ENCODE measurements at places on chromosomes 12 and 14.
A peak's percentile ranks its signal among the peaks of the same experiment; 100 is the strongest.

- DNase-seq: no peak
Measured at GRCh38 chr12:101685092-101685491, 12.3 kb upstream of the CHPT1 start.

- no peak for DNase-seq
Measured at GRCh38 chr12:64103825-64104740, 118.0 kb downstream of the KICS2 start.

- no peak for DNase-seq
Measured at GRCh38 chr12:55681142-55682077, 26.3 kb downstream of the ITGA7 start.

GRCh38 chr12:110688446-110689280 is at the start of gene HVCN1:
Gene HVCN1, minus strand, starts transcription at chr12:110689115. Its CDS starts 5,870 bp downstream, at chr12:110683245.
- DNase-seq: peak; percentile 21

DNA sequence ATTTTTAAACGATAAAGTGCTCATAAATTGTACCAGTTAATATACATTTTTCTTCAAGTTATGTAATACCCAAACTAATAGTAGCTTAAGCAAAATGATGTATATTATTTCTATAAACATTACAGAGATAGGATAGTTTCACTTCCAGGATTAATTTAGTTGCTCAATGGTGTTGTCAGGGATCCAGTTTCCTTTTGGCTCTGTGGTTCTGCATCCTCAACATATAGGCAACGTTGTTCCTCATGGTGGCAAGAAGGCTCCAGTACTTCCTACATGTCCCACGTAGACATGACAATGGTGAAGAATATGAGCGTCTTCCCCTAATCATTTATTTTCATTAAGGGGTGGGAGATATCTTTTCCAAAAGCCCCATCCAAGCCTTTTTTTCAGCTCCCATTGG is 60.7 kb upstream of the DCD start:
- DNase-seq: no peak

DNA sequence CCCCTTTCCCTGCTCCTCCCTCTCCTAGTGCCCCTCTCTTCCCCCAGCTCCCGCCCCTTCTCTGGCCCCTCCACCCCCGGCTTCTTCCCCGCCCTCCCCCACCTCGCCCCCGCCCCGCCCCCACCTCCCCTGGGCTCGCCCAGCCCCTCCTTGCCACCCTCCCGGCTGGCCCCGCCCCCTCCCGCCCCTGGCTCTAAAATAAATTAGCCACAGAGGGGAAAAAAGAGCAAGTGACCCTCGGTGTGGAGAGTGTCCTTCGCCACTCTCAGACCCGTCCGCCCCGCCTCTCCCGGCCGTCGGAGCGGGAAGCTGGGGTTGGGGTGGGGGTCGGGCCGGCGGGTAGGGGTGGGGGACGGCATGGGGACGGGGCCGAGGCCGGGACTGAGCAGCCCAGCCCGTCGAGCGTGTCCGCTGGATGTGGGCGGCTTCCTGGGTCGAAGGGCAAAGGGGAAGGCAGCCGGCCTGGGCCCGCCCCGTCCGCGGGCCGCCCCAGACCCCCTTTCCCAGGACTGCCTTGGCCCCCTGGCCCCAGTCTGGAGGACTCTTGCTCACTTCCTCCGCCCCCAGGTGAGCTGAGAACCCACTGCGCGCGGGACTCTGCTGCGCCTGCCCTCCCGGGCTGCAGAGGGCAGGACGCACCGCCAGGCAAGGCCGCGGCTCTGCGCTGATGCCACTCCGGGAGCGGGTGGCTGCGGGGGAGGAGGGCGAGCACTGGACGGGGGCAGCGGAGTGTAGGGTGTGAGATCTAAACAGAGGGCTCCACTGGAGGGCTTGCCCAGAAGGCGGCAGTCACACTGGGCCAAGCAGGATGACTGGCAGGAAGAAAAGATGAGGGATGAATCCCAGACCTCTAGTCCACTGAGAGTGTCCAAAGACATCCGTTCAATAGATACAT is 570 bp upstream of the FIGNL2 start:
- no peak for DNase-seq

DNA sequence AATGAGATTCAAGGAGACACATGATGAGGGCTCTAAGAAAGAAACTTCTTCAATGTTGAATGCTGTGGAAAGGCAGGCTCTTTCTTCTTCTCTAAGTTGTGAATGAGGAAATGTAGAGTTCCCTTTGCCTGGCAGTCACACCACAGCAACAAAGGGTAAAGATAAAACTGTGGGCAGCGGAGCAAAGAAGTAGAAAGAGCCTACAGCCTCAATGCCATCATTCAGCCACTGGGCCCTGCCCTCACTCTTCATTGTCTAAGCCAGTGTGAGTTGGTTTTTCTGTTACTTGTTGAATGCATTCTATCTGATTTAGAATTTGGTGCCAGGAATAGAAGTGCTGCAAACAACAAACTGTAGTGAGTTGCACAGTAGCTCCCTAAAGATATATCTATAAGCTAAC is 12.2 kb downstream of the SDR9C7 start:
- no peak for DNase-seq

GRCh38 chr12:101941306-101942249 is 64.2 kb downstream of the DRAM1 start:
- no peak for DNase-seq

DNA sequence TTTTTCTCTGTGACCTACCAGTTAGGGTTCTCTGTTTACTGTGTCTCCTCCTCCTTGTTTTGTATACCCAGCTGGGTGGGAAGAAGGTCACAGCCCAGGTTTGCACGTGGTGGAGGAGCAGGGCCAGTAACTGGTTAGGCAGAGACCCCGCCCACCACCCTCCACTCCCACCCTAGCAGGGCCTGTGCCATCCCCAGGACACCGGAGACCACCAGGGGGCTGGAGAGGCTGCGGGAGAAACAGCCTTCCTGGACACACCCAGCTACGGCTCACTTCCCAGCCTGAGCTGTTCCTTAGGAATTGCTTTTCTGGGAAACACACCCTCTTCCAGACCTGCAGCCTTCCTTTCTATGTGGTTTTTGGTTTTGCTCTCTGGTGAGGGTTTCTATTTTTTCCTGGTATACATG is 21.1 kb downstream of the BDKRB2 start:
- DNase-seq: no peak

DNA sequence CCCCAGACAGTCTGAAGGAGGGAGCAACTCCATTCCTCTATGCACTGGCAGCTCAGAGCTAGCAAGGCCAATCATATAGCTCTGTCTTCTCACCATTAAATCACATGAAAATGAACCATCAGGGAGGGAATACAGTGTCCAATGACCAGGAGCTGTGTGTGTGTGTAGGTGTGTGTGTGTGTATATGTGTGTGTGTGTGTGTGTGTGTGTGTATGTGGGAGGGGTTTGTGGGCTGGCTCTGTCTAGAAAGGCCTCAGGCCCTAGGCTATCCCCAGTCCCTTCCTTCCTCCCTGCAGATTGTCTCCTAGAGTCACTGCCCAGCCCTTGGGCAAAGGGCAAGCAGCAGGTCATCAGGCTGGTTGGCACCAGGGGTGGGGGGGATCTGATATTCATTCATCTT is 5.7 kb upstream of the SUSD6 start:
- DNase-seq: no peak

DNA sequence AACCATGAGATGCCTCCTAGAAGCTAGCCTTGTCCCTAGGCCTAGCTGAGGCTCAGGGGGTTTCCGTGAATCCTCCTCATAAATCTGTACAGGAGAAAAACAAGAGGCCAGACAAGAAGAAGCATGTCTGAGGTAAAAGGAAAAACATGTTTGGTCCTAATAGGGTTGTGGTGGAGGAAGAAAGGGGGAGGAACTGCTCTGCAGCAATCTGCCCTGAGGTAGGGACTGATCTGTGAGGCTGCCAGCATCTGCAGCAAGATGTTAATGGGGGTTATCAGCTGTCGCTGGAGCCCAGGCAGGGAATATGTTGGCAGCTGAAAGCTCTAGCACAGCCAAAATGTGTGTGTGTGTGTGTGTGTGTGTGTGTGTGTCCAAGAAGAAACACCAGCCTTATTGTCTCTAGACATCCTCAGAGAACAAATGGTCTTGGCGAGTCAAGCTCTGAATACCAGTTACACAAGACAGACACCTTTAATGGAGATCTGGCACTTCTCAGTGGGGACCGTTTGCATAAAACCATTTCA is 218.5 kb downstream of the NUAK1 start:
- DNase-seq: peak; percentile 69

DNA sequence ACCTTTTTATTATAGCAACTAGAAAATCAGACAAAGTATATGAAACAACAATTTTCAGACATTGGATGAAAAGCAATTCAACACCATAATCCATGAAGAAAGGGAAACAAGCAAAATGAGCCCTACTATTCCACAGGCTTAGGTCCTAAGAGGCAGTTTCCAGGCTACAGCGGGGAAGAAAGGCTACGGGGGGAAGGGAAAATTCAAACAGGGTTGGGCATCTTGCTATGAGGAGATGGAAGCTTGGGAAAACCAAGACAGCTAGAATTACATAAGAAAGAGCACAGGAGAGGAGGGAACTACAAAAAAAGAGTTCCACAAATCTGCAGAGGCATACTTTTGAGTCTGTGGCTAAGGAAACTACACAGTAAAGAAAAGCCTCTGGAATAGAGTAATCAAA is 356.0 kb upstream of the CLEC14A start:
- no peak for DNase-seq

DNA sequence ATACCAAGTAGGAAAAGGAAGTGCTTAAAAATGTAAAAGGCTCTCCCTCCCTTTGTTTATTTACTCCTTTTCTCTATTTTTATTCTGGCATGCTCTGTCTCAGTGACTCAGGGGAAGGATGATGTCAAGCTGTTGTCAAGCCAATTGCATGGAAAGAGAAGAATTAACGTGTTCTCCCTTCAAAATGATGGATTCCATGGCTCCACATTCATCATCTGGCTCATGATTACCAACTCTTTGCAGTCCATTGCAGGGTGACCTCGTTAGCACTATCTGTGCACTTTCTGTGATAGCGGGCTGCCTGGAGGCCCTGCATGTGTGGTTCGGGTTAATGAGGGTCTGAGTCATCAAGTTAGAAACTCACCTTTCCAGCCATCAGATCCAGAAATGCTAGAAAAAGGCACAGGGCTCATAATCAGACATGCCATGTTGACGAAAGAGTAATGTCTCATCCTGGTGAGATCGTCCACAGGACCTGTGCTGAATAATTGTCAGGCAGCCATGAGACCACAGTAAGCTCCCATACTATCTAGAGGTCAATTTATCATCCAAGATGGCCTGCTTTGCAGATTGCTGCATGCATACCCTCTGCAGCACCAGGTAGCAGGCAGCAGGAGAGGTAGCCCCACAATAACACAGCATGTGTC is 79.2 kb upstream of the BTG1 start:
- DNase-seq: no peak

- no peak for DNase-seq
Measured at GRCh38 chr14:68884031-68885030, 91.5 kb upstream of the ZFP36L1 start.

DNA sequence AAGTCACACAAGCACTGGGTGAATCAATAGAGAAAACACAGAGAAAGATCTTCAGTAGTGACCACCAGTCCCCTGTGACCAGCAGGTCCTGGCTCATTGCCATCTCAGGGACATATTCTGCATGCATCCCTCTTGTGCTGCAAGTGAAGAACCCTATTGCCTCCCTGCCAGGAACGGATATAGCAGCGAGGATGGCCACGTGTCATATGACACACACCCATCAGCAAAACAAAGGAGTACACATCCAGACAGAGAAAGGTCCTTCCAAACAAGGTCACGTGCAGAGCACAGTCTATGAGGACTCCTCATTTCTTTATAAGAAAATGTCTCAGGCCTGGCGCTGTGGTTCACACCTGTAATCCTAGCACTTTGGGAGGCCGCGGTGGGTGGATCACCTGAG is 638.4 kb downstream of the FLRT2 start:
- DNase-seq: no peak

- no peak for DNase-seq
Measured at GRCh38 chr12:48414021-48414420, 58.3 kb upstream of the ANP32D start.

GRCh38 chr12:38689195-38689594 is 216.2 kb downstream of the CPNE8 start:
- no peak for DNase-seq

GRCh38 chr12:79895071-79895470 is 39.8 kb downstream of the PPP1R12A start:
- no peak for DNase-seq

DNA sequence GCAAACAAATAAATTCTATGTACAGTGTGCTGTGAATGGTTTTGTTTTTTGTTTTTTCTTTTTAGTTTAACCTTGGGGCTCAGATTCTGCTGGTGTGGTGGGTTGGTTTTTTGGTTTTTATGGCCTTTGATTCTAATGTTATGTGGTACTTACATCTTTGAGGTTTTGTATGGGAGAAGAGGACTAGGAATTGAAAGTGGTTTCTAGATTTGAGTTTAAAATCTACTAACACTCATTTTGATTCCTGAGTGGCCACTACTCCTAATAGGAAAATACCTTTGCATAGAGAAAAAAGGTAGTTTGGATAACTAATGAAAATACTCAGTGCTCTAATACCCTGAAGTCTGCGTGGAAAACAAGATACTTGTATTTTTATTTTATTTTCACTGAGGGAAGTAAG is 137.7 kb downstream of the MON2 start:
- no peak for DNase-seq

DNA sequence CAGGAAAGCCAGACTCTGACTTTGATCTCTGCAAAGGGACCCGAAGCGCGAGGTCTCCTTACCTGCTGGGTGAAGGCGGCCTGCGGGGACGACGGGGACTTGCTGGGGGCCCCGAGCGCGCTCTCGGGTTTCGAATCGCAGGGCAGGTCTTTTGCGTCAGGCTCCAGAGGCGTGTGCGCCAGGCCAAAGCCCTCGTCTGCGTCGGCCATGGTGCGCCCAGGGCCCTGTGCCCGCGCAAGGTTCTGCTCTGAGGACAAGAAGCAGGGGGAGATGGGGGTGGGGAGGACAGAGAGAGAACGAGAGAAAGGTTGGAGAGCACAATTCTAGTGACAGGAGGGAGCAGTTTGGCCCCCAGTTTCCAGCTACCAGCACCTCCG is 2.3 kb downstream of the TBX5 start:
- no peak for DNase-seq

- no peak for DNase-seq
Measured at GRCh38 chr14:59419303-59419702, 45.9 kb downstream of the GPR135 start.

DNA sequence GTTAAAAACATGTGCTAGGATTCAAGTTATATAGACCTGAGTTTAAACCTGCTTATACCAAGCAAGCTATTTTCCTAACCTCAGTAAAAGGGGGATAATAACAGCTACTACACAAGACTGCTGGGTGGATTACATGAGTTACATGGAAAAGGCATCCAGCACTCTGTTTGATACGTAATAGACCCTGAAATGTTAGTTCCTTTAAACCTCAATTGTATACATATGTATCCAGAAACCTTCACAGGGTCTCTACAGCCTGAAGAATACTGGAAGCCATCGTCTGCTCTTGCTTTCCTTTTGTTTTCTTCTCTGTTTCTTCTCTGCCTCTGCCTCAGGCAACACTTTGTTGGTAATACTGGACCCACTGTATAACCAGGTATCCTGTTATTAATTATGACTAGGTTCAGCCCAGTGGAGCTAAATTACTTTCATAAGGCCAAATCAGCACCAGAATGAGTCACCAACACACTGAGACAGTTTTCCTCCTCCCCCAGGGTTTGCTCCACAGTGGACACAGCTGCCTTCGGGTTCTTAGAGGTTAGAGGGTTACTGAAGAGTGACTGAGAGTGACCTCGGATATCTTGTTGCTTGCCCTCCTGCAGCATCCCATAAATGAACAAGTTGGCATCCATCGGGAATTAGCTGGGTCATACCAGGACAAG is 127.1 kb downstream of the CAPZA3 start:
- DNase-seq: no peak

- DNase-seq: no peak
Measured at GRCh38 chr12:67665679-67666078, 17.1 kb downstream of the DYRK2 start.

Data from hypothalamus (tissue), 51 donors.